Right hindlimb (tissue), 1 donor: ENCODE measurements at places on chromosomes 4 and X.
A peak's percentile ranks its signal among the peaks of the same experiment; 100 is the strongest.

DNA sequence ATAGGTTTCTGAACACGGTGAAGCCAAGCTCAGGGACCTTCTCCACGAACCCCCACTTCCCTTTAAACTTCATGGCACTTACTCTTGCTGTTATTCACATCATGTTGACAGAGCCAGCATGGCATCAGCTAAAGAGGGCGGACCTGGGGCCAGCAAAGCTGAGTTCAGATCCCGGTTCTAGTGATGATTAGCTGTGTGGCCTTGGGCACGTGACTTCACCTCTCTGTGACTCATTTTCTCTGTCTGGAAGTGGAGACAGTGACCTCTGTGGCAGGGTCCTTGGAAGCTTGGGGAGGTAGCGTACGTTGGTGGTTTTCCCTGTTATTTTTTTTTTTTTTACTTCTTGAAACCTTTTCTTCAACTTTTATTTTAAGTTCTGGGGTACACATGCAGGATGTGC is 13.4 kb downstream of the EVC start:
- DNase-seq = no peak

- no peak for DNase-seq
Measured at GRCh38 chrX:18574591-18574990, 97.3 kb downstream of the RS1 start.

DNA sequence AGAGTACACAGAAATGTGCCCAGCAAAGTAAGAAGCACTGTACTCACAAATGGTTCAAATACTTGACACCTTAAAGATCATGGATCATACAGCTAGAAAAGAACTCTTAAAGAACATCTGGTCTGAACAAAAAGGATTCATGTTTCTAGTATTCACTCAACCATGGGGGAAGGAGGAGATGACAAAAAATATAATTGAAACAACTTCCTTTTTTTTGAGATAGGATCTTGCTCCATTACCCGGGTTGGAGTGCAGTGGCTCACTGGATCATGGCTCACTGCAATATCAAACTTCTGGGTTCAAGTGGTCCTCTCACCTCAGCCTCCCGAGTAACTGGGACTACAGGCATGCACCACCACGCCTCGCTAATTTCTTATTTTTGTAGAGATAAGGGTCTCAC is 6.0 kb downstream of the DHX15 start:
- no peak for DNase-seq

GRCh38 chr4:145880355-145880960 is 58.2 kb downstream of the ZNF827 start:
- DNase-seq = no peak

DNA sequence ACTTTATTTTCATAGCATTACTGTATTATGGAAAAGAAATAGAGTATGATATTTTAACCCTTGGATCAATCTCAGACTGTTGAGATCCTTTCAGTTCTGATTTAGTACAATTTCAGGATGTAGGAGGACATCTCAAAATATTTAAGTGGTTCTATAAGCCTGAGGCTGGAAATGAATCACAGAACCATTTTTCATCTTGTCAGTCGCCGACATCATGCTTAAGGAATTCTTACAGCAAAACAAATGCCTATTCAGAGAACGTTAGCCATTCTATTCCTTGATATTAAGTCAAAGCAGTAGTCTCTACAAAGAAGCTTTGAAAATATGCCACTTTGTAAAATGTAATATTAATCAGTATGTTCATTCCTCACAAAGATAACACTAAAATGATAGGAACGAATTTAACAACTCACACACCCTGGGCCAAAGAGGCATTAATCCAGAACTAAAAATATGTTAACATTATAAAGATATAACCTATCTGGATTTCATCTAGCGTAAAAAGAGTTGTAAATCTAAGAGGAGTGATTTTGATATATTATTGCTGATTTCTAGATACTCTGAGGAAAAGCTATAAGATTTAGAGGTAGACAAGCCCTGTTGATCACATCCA is 152.0 kb downstream of the GASK1B start:
- DNase-seq = no peak

GRCh38 chr4:142687547-142688275 is 158.4 kb downstream of the INPP4B start:
- no peak for DNase-seq

GRCh38 chr4:169619518-169619957 is 840 bp upstream of the CLCN3 start:
- DNase-seq = peak; percentile 34

GRCh38 chr4:153518001-153518400 is 51.8 kb downstream of the TMEM131L start:
- DNase-seq = no peak

GRCh38 chr4:14178421-14178820 is 550.9 kb upstream of the BOD1L1 start:
- no peak for DNase-seq

GRCh38 chr4:8090744-8091301 is 67.8 kb downstream of the ABLIM2 start:
- DNase-seq = no peak

GRCh38 chrX:84487365-84488353 is 14.6 kb downstream of the HDX start:
- no peak for DNase-seq

- DNase-seq = no peak
Measured at GRCh38 chr4:5897674-5898073, 4.8 kb upstream of the CRMP1 start.

GRCh38 chr4:102356562-102357202 is 11.4 kb upstream of the SLC39A8 start:
- no peak for DNase-seq

GRCh38 chrX:48498374-48498809 is 10.4 kb upstream of the PORCN start:
- DNase-seq = no peak

DNA sequence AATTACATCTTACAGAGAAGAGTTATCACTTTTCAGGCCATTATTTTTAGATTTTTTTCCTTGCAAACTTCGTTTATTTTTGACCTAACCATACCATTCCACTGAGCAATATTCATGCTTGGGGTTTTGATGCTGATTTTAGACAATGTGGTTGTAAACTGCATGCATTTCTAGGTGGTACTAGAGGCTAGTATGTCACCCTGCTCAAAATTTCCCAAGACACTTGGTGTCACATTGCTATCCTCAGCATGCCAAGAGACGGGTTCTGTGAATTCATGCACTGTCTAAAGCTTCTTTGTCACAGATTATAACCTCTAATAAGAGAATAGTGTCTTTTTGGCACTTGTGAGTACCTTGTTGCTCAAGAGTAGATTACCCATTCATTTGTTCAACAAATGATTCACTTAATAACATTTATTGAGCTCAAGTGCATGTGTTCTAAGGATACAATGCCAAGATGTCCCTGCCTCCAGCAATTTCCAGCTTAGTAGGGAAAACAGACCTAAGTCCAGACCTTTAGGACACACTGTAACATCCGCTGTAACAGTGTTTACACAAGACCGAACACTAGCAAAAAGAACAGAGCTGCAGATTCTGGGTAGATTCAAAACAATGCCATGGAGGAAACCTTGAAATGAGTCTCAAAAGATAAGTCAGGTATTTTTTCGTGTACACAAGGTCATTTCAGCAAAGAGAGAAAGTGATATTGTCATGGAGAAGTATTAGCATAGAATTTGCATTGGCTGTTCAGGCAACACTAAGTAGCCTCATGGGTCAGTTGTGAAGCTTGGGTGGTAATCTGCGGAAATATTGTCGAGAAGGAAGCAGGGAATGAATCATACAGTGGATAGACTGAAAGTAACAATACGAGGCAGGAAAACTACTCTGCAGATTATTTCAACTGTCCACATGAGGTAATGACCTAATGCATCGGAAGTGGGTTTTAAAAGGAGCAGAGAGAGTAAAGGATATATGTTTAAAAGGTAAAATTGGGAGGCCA is 515.1 kb upstream of the ZFP42 start:
- DNase-seq = no peak

GRCh38 chr4:136754810-136755530 is 777.3 kb downstream of the PCDH18 start:
- no peak for DNase-seq

DNA sequence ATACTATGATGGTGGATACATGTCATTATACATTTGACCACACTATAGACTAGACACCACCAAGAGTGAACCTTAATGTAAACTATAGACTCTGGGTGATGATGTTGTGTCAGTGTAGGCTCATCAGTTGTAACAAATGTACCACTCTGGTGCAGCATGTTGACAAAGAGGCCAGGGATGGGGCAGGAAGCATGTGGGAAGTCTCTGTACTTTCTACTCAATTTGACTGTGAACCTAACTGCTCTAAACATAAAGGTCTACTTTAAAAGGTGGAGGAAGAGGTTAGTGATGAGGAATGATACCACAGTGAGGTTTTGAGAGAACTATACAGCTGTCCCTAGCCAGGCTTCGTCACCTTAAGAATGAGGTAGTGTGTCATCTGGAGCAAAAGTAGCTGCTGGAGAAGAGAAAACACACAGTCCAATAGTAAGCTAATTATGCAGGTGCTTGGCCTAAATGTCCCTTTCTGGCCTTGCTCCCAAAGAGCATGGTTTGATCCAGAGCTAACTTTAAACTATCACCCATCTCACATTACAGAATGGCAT is 38.4 kb downstream of the GRSF1 start:
- no peak for DNase-seq

GRCh38 chrX:1564750-1565683 is 26.4 kb upstream of the AKAP17A start:
- DNase-seq = no peak

DNA sequence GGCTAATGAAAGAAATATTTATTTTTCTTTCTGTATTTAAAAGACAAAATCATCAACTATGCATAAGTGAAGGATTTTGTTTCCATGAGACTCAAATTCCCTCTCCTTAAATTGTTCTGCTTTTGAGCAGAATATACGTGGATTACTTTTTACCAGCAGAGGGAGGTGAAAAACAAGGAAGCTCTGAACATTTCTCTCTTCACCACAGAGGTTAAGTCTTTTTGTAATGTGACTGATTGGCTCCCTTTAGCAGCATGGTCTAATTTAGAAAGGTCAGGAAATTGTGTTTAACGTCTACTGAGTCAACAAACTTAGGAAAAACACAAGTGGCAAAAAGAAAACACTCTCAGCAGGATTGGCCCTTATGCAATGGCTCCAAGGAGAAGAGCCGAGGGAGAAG is 55.1 kb upstream of the F9 start:
- no peak for DNase-seq

DNA sequence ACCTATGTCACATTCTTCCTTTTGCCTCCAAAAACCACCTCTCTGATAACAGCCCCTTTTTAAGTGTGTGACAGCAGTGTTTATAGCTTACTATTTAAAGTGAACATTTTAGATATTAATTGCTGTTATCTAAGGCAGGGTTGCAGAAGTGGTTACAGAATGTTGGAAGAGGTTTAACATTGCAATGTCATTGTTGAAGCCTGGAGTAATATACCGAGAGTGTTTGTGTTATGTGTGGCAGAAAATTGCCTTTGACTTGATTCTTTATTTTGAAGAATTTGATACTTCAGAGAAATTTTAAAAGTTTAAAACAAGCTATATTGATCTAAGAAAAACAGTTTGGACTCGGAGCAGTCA is 37.1 kb downstream of the SMARCAD1 start:
- no peak for DNase-seq

GRCh38 chr4:71444395-71444794 is 105.6 kb downstream of the SLC4A4 start:
- DNase-seq = no peak

- DNase-seq = no peak
Measured at GRCh38 chr4:150673793-150674192, 91.8 kb downstream of the MAB21L2 start.

GRCh38 chr4:89535251-89535650 is 227.7 kb upstream of the GPRIN3 start:
- DNase-seq = no peak

DNA sequence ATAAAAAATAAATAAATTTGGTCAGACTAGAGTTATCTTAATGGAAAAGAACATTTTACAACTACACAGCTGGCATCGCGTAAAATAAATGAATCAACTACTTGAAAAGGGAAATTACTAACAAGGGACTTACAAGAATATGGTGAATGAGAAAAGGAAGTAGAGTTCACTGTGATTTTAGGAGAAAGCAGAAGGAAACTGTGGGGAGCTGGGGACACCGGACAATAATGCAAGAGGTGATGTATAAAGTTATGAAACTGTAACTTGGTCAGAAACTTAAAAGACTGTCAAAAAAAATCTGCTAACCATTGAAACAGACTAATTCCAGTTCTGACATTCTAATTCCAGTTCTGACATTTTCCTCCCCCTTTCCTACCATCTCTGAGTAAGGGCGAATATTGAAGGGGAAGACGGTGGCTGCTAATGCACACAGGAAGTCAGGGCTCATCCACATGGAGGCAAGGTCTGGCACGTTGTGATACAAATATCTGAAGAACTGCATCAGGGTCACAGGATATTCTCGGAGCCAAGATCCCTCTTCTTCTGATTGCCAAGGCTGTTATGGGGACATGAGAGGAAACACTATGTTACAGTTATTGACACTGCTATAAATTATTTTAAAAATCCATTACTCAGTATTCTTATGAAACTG is 170.5 kb downstream of the CDS1 start:
- DNase-seq = no peak
